ENCODE measurements at places on chromosomes 6 and 20.
A peak's percentile ranks its signal among the peaks of the same experiment; 100 is the strongest.

DNA sequence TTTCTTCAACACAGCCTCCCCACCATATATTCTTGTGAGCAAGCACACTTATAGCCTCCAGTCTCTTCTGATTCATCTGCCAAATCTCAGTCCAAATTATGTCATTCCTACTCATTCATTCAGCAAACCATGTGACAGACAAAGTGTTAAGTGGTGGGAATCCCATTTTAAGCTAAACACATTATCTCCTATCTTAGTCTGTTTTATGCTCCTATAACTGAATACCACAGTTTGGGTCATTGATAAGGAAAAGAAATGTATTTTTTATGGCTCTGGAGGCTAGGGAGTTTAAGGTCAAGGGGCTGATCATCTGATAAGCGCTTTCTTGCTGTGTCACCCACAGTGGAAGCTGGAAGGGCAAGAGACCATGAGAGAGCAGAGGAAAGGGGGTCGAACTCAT lies 23.9 kb upstream of the SMIM13 start:
- no peak for DNase-seq

DNA sequence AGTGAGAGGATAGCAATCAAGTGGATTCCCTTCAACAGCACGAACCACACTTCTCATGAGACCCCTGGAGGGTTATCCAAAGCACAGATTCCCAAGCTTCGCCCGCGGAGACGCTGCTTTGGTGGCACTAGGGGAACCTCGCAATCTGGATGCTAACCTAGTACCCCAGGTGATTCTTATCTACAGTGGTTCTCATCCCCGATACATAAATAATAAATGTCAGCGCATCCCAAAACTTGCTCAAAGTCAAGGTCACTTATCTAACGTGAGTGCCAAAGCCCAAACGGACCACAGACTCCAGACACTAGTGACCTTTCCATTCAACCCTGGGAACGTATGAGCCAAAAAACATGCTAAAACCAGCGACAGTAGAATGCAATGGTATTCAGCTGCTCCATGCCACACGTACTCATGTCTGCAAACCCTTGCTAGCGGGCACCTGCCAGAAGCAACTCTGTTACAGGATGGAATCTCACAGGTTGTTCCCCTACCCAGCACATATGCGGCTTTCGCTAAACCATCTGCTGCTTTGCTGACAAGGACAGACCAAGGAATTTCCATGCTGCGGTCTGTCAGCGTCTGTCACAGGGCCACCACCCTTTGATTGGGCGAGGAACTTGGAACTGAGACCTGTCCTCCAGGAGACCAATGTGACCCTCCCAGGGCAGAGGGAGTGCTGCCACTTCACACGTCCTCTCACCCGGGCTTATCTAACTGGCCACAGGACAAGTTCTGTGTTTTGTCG lies 16.8 kb downstream of the MYLK4 start:
- DNase-seq, result peak; percentile 40

DNA sequence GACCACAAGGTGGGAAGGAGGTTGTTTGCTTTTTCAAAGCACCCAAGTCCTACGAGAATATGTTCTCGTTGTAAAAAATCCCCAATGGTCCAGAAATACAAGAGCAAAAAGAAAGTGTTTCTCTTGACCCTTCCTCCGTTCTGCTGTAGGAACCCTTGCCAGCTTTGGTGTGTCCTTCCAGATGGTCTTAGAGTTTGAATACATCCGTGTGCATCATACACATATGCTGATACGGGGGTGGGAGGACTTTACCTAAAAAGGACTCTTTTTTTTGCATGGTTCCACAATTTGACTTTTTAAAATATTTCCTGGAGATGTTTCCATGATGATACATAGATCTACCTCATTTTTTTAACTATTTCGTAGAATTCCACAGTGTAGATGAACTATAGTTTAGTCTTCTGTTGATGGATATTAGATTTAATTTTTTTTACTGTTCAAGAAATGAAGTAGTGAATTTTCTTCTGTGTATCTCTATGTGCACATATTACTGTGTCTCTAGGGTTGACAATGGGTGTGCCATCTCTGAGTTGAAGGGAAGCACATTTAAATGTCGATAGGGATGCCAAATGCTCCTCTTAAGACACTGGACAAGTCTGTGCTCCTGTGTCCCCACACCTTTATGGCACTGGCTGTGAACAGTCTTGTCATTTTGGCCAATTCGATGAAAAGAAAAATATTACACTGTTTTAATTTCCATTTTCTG lies 182.1 kb upstream of the SNX9 start:
- DNase-seq, result no peak

GRCh38 chr20:20371083-20371482 lies 3.2 kb downstream of the INSM1 start:
- no peak for DNase-seq

GRCh38 chr20:56381501-56381900 lies 10.5 kb downstream of the AURKA start:
- DNase-seq, result no peak
